ENCODE measurements at places on chromosomes 5 and 9. TPM values are rescaled to one million over a fixed set of nuclear protein-coding genes. Genes with fewer than 3 reads are reported as not detected.

- H3K36me3 ChIP-seq = no peaks in the 10 kb centered on the region
- H3K27me3 ChIP-seq = no peaks in the 10 kb centered on the region
- no peak for DNase-seq
- no peak overlapping the region for H3K4me3 ChIP-seq
These were observed 66.8 kb upstream of the FCN2 start for GRCh38 chr9:134813841-134814240.

DNA sequence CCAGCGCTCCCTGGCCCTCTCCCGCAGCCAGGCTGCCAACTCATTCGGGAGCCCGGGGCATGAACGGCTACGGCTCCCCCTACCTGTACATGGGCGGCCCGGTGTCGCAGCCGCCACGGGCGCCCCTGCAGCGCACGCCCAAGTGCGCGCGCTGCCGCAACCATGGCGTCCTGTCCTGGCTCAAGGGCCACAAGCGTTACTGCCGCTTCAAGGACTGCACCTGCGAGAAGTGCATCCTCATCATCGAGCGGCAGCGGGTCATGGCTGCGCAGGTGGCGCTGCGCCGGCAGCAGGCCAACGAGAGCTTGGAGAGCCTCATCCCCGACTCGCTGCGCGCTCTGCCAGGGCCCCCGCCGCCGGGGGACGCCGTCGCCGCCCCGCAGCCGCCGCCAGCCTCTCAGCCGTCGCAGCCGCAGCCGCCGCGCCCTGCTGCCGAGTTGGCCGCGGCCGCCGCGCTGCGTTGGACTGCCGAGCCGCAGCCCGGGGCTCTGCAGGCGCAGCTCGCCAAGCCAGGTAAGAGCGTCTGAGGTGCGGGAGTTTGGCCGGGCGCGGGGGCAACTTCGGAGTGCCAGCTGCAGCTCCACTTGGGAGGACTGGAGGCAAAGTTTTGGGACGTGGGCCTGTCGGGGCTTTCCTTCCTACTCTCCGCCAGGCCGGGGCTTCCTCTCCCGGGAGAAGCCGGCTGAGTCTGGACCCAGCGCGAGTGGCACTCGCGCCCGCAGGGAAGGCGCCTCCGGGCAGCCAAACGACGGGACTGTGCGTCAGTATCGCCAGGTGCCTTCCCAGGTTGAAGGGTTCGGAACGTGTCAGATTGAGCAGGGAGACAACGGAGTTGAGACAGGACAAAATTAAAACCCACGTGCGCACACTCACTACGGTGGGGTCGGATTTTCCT, 735 bp downstream of the DMRT3 start:
- H3K36me3 ChIP-seq = no peaks in the 10 kb centered on the region
- no peak for DNase-seq
- no peaks in the 10 kb centered on the region for H3K4me1 ChIP-seq
- no peak overlapping the region for H3K27ac ChIP-seq
- peaks cover 96% of the 10 kb centered on the region for H3K27me3 ChIP-seq

DNA sequence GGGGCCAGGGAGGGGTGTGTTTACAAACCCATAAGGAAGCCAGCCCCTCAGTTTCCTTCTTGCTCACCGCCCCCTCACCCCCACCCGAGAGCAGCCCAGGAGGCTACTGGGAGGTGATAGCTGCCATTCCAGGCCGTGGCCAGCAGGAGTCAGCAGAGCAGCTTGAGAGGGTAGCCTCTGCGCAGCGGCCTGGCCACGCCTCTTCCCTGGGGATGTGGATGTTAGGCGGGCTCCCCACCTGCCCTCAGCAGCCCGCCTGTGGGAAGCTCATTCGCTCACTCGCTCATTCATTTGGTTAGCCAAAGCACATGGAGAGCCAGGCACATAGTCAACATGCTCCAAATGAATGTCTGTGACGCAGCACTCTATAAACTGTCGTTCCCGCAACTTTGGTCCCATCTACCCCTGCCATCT, 6.1 kb upstream of the DPM2 start:
- peak; percentile 68 for DNase-seq
- H3K27me3 ChIP-seq = no peaks in the 10 kb centered on the region
- peak overlapping the region; percentile 43 for H3K27ac ChIP-seq
- no peak overlapping the region for H3K4me3 ChIP-seq

DNA sequence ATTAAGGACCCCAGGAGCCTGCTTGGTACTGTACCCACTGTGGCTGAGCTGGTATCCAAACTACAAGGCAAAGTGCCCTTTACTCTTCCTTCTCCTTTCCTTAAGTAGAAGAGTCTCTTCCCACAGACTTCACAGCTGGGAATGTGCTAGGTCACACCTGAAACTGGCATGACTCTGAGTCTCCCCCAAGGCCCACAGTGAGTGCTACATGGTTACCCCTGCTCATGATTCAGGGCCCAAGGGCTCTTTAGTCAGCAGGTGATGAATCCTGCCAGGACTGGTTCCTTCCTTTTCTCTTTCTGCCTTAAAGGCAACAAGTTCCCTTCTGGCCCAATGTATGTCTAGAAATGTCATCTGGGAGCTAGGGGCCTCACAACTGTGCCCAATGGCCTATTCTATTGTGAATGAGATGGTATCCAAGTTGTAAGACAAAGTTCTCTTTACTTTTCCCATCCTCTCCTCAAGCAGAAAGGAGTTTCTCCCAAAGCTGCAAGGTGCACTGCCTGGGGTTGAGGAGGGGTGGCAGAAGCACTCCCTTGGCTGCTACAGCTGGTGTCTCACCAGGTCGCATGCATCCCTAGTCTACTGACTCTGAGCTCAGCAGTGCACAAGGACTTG, 134.4 kb downstream of the TMEM38B start:
- no peaks in the 10 kb centered on the region for H3K4me1 ChIP-seq
- no peaks in the 10 kb centered on the region for H3K27me3 ChIP-seq
- H3K36me3 ChIP-seq = no peaks in the 10 kb centered on the region
- no peak for DNase-seq
- H3K27ac ChIP-seq = no peak overlapping the region

DNA sequence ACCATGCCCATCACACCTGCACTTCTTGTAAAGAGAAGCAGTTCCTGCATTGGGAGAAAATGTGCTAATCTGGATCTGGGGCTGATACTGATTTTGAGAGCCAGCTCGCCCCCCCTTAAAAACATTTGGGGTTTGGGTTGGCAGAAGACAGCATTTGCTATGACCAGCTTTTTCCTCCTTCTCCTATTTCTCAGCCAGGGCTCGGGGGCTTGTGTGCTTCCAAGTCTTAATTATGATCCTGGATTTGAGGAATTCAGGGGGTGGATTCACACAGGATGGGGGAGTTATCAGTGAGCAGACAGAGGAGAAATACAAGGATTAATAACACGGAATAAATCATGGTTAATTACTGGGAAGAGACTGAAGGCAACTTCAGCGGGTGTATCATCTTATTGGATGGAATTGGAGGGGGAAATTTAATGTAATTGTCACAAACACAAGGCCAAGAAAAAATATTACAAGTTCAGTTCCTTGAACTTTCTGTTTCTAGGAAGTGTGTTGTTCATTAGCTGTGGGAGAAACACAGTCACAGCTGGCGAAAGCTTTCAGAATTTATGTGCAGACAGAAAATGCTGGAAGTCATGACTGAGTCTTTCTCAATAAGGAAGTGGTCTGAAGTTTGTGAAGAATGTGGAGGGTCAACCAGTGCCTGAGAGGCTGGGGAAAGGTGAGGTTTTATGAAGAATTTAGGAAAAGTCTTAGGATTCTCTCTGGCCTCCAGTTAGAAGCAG, 15.3 kb downstream of the C9orf152 start:
- H3K27me3 ChIP-seq = no peaks in the 10 kb centered on the region
- H3K4me1 ChIP-seq = no peaks in the 10 kb centered on the region
- peak; percentile 55 for DNase-seq
- H3K27ac ChIP-seq = peak overlapping the region; percentile 86
- no peak overlapping the region for H3K4me3 ChIP-seq

DNA sequence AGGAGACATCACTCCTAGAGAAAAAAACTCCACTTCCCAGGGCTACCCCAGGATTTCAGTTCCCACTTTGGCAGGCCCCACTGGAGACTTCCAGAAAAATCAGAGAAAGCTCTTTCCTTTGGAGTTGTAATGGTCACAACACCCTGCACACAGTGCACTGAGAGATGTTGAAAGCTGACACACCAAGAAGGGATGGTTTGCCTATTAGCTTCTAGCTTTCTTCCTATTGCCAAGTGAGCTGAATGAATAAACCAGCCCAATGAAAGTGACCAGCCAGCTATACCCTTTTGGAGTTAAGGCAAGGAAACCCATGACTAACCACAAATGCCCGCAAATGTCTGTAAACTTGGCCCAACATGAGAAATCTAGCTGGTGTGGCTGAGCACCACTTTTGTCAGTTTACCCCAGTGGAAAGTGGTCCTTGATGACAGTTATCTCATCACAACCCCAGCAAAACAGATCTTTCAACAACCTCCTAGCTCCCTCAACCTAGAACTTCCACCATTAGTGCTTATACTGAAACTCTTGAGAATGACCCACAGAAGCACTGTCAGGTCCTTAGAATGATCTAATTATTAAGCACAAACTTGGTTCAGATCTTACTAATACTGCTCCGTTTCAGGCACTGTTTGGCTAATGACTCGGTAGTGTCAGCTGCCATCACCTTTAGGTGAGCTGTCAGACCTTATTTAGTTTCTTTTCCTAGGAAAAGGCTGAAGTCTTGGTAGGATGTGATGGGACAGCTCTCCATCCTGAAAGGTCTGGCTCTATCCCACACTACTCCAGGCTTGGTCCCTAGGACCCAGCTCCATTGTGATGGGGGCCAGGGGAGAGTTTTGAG, 11.2 kb downstream of the IRF1 start:
- peak overlapping the region; percentile 58 for H3K27ac ChIP-seq
- H3K4me1 ChIP-seq = no peaks in the 10 kb centered on the region
- no peaks in the 10 kb centered on the region for H3K27me3 ChIP-seq

DNA sequence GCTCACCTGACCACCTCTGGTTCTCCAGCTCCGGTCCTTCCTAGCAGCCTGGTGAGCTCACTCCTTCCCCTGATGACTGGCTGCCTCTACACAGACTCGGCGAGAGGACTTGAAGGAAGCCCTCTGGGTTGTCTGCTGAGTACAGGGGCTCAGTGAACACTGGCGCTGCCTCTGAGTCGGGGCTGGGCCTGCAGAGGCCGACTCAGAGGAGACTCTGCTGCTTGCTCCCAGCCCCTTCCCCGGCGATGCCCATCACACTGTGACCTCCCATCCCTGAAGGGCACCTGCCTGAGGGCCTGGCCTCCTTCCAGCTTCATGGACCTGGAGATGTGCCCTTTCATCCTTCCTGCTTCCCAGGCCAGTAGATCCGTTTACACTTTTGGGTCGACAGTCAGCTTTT, 22.0 kb downstream of the CRB2 start:
- no peak overlapping the region for H3K27ac ChIP-seq
- DNase-seq = no peak
- H3K27me3 ChIP-seq = peaks cover 1% of the 10 kb centered on the region

GRCh38 chr5:107566986-107567385, 103.8 kb downstream of the EFNA5 start:
- H3K27ac ChIP-seq = peak overlapping the region; percentile 68
- peaks cover 24% of the 10 kb centered on the region for H3K4me1 ChIP-seq
- H3K27me3 ChIP-seq = no peaks in the 10 kb centered on the region
- no peaks in the 10 kb centered on the region for H3K36me3 ChIP-seq
- no peak for DNase-seq
- no peak overlapping the region for H3K4me3 ChIP-seq

- H3K27me3 ChIP-seq = no peaks in the 10 kb centered on the region
- H3K27ac ChIP-seq = no peak overlapping the region
- no peak for DNase-seq
- H3K4me3 ChIP-seq = no peak overlapping the region
These were observed 2.4 kb upstream of the C9orf50 start for GRCh38 chr9:129623331-129623730.

DNA sequence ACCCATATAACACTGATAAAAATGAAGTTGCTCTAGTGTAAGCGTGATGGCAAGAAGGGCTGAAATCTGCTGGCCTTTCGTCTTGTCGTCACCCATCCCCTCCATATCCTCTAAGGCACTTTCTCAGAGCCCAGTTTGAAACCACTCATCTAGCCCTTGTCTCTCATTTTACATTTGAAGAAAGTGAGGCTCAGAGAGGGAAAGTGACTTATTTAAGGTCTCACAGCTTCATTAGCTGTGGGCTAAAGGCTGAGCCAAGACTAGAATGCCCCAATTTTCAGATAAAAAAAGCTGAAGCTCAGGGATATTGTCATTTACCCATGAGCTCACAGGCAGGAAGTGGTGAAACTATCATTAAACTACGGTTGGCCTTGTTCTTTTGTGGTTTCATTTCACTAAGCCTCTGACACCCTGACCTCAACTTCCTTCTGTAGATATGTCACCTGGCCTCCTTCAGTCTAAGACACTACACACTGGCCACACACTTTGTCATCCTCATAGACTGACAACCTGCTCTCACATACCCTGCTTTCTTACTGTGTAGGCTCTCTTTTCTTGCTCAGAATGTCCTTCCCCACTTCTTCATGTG, 176.7 kb upstream of the DMAC1 start:
- no peaks in the 10 kb centered on the region for H3K4me1 ChIP-seq
- no peak overlapping the region for H3K4me3 ChIP-seq
- H3K36me3 ChIP-seq = no peaks in the 10 kb centered on the region

- H3K36me3 ChIP-seq = no peaks in the 10 kb centered on the region
- H3K27me3 ChIP-seq = no peaks in the 10 kb centered on the region
- H3K4me1 ChIP-seq = no peaks in the 10 kb centered on the region
These were observed 484.9 kb downstream of the PTPRD start for GRCh38 chr9:10127867-10128266.

DNA sequence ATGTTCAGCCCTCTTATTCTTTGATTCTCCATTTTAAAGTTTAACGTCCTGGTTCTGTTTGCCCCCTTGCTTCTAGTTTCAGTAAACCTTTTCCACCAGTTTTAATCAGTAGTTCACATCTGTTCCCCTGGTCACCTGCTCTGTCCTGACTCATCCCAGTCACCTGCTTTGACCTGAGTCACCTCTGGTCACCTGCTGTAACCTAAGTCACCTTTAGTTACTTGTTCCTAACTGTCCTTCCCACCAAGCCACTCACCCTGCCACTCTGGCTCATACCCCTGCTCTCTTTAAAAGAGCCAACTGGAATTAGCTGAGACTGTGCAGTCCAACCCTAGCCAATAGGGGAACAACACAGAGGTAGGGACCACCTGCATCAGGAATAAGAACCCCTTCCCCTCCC, 43.0 kb downstream of the SEMA6A start:
- DNase-seq = no peak
- H3K27ac ChIP-seq = no peak overlapping the region
- no peaks in the 10 kb centered on the region for H3K36me3 ChIP-seq
- H3K27me3 ChIP-seq = no peaks in the 10 kb centered on the region
- H3K4me3 ChIP-seq = no peak overlapping the region
- no peaks in the 10 kb centered on the region for H3K4me1 ChIP-seq

- H3K36me3 ChIP-seq = no peaks in the 10 kb centered on the region
- H3K4me1 ChIP-seq = no peaks in the 10 kb centered on the region
- no peak for DNase-seq
- peak overlapping the region; percentile 0 for H3K27ac ChIP-seq
- H3K27me3 ChIP-seq = no peaks in the 10 kb centered on the region
These were observed 59.6 kb upstream of the IL17B start for GRCh38 chr5:149438711-149439132.

TSSK1B gene
- total RNA-seq = 0.33 TPM

SARDH gene
- total RNA-seq = 1.0 TPM

C6 gene
- 1.2 TPM for total RNA-seq

ZNF474 gene
- total RNA-seq = 0.44 TPM

GRIN1 gene
- not detected for total RNA-seq

ANGPTL2 gene
- 30.9 TPM for total RNA-seq

EPB41L4A gene
- total RNA-seq = 25.9 TPM

COL27A1 gene
- total RNA-seq = 22.0 TPM

MYO10 gene
- total RNA-seq = 21.2 TPM
